Smooth muscle cell of the umbilical artery (primary cell): ENCODE measurements at places on chromosomes 2 and 18. TPM values are rescaled to one million over a fixed set of nuclear protein-coding genes. Genes with fewer than 3 reads are reported as not detected.

Gene SLC23A3
- 0.89 and 2.8 TPM in 2 replicates for total RNA-seq

Gene HNRNPLL
- 42.8 and 45.0 TPM in 2 replicates for total RNA-seq

Gene LRP2
- not detected in 2 replicates for total RNA-seq

Gene CRYGD
- total RNA-seq: not detected in 2 replicates

Gene LIMS3
- 3.6 and 10.8 TPM in 2 replicates for total RNA-seq

Gene MYL1
- not detected in 2 replicates for total RNA-seq

Gene RETREG2
- total RNA-seq: 55.4 and 60.6 TPM in 2 replicates

Gene RFX8
- 3.3 and 21.0 TPM in 2 replicates for total RNA-seq

Gene C2orf92
- 3.1 and 3.9 TPM in 2 replicates for total RNA-seq

Gene KIAA2012
- total RNA-seq: under 0.01 and 0.09 TPM in 2 replicates

Gene VWC2L
- not detected in 2 replicates for total RNA-seq

Gene ERMN
- under 0.01 and 0.09 TPM in 2 replicates for total RNA-seq

Gene CD226
- total RNA-seq: 5.3 and 6.4 TPM in 2 replicates

Gene SPDYA
- 0.89 and 1.2 TPM in 2 replicates for total RNA-seq

Gene ASPRV1
- total RNA-seq: 0.14 and 0.30 TPM in 2 replicates

Gene LONRF2
- total RNA-seq: 0.32 and 1.2 TPM in 2 replicates

Gene PRKAG3
- total RNA-seq: not detected in 2 replicates

Gene DUSP19
- total RNA-seq: 4.2 and 6.5 TPM in 2 replicates

Gene IL36B
- not detected in 2 replicates for total RNA-seq

Gene REG1A
- not detected in 2 replicates for total RNA-seq

Gene PRR30
- total RNA-seq: not detected in 2 replicates

Gene CGREF1
- total RNA-seq: 10.4 and 13.2 TPM in 2 replicates

Gene SATB2
- 3.3 and 7.4 TPM in 2 replicates for total RNA-seq

Gene CERS6
- total RNA-seq: 19.9 and 24.2 TPM in 2 replicates

Gene PSMA8
- total RNA-seq: not detected in 2 replicates

Gene CNDP1
- total RNA-seq: not detected in 2 replicates

Gene CACNB4
- total RNA-seq: 0.55 and 1.2 TPM in 2 replicates

Gene PTCD3
- total RNA-seq: 96.7 and 101 TPM in 2 replicates

Gene EML6
- total RNA-seq: 1.7 and 4.8 TPM in 2 replicates

Gene DSG4
- total RNA-seq: not detected in 2 replicates

Gene FRZB
- total RNA-seq: under 0.01 and 0.23 TPM in 2 replicates

Gene POTEJ
- not detected in 2 replicates for total RNA-seq

Gene CFAP65
- total RNA-seq: not detected in 2 replicates

Gene CAPN14
- under 0.01 and 0.14 TPM in 2 replicates for total RNA-seq

Gene DPP4
- 178 and 489 TPM in 2 replicates for total RNA-seq

Gene SNORC
- 0.89 and 1.2 TPM in 2 replicates for total RNA-seq

Gene ZNF142
- 6.2 and 12.5 TPM in 2 replicates for total RNA-seq

Gene RUFY4
- not detected in 2 replicates for total RNA-seq

Gene RAPGEF4
- total RNA-seq: 0.28 and 2.7 TPM in 2 replicates

Gene NR4A2
- total RNA-seq: 0.30 TPM in 1 of 2 replicates, not detected in the other

Gene FSHR
- not detected in 2 replicates for total RNA-seq

Gene AMER3
- not detected in 2 replicates for total RNA-seq

Gene SPOPL
- 24.9 and 28.4 TPM in 2 replicates for total RNA-seq

Gene DSG2
- total RNA-seq: 65.6 and 102 TPM in 2 replicates

Gene ST8SIA5
- total RNA-seq: not detected in 2 replicates

Gene SLC4A1AP
- 29.7 and 30.5 TPM in 2 replicates for total RNA-seq

Gene MYOM1
- total RNA-seq: 2.4 and 3.0 TPM in 2 replicates

Gene GALNT5
- 52.8 and 71.3 TPM in 2 replicates for total RNA-seq

Gene KLHL30
- under 0.01 and 0.14 TPM in 2 replicates for total RNA-seq

Gene IL1RN
- not detected in 2 replicates for total RNA-seq
